Skin of body (tissue), 3 donors: ENCODE measurements at places on chromosomes 5 and 9. TPM values are rescaled to one million over a fixed set of nuclear protein-coding genes. Genes with fewer than 3 reads are reported as not detected.

Gene MORN5
- total RNA-seq, result not detected

Gene TTC39B
- 22.9 TPM for total RNA-seq

Gene PROP1
- total RNA-seq, result not detected

Gene HTR4
- not detected for total RNA-seq

Gene TICAM2
- 2.2 TPM for total RNA-seq
